Fibroblast of skin of left quadriceps (primary cell): ENCODE measurements at places on chromosomes 12 and 14.

DNA sequence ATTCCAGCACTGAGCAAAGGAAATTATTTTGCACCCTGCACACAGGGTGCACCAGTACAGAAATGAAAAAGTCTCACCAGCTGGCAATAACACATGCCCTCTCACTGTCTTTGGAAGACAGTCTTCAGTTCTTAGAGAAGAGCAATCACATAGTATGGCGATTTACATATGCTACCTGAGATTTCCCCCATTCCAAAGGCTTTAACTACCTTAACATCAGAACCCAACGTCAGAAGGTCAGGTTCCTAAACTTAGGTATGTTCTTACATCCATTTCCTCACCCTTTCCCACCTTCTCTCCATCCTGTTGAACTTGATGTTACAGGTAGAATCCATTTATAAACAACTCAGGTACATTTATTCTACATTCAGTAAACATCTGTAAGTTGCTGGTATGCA lies 167.8 kb downstream of the PAWR start:
- DNase-seq = no peak

GRCh38 chr12:115096588-115097397 lies 412.8 kb upstream of the TBX3 start:
- peak; percentile 4 for DNase-seq

DNA sequence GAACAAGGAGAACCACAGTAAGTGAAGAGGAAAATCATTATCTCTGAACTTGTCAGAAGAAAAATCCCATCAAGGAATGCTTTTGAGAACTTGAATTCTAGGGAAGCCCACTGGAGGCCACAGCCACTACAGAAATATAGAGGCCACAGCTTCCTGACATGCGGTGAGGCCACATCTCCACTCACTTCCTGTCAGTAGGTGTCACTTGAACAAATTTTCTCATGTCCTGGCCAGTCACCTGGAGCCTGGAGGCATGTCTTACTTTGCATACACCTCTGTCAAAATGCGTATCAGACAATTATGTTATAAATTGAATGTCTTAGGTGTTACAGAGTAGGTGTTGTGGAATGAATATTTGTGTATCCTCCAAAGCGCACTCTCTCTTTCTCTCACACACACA lies 370.3 kb downstream of the DAD1 start:
- DNase-seq = no peak

DNA sequence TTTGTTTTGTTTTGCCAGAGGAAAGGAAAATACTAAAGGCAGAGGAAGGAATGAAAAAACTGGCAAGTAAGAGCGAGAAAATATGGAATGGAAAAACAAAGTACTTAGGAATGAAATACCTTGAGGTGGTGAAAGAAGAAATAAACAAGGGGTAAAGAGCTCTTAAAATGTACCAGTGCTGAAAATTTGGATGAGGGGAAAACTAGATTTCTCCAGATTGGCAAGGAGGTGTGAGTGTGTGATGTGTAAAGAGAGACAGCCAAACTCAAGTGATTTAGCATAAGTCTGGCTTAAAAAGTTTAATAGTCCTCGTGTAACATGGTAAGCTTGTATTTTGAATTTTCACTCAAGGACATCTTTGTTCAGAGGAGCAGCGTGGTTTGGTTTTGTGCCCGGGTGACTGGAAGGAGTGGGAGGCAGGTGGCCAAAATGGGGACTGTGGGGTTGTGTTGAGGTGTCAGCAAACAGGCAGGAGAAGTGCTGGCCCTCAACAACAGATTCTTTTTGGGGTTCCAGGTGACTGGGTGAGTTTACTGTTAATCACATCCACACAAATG lies 102.7 kb downstream of the DACT1 start:
- DNase-seq = no peak

DNA sequence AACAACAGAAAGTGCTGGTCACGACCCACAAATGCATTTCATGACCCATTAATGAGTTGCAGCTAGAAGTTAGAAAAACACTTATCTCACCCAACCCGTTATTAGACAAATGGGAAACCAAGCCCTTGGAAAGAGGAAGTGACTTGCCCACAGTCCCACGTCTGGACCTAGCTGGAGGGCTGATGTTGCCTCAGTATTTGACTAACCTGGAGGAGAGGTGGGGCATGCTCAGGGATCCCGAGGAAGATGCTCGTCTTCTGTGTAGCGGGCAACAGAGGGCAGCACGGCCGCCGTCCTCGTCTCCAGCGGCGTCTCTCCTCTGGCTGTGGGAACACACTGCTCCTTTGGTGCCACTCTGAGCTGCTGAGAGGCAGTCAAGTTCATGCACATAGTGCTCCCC lies 12.7 kb downstream of the CCND2 start:
- DNase-seq = no peak

DNA sequence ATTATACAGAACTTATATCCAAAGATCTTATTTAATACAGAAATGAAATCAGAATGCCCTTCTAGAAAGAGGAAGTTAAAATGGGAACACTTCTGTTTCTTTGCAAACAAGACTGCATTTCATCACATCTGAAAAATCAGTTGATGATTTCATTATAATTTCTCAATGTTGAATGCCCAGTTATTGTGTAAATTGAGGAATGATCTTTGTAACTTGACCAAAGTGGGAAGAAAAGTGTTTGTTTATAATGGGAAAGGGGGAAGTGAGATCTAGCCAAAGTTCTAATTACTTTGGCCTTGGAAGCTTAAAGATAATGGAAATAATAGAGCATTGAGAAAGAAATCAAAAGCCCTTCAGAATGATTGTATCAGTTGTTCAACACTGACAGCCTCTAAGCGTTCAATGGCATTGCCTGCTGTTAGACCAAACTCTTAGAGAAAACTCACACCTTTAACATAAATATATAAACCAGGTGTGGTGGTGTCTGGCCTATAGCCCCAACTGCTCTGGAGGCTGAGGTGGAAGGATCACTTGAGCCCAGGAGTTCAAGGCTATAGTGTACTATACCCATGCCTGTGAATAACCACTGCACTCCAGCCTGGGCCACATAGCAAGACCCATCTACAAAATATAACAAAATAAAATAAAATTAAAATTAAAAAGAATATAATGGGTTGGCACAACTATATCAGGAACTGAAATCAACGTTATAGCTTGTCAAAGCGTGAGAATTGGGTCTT lies 9.9 kb upstream of the LYZ start:
- no peak for DNase-seq

GRCh38 chr14:35297706-35298105 lies 5.5 kb downstream of the PSMA6 start:
- no peak for DNase-seq

GRCh38 chr12:38614171-38614570 lies 291.2 kb downstream of the CPNE8 start:
- no peak for DNase-seq

- no peak for DNase-seq
Measured at GRCh38 chr12:48629541-48629940, 52.5 kb downstream of the KANSL2 start.

DNA sequence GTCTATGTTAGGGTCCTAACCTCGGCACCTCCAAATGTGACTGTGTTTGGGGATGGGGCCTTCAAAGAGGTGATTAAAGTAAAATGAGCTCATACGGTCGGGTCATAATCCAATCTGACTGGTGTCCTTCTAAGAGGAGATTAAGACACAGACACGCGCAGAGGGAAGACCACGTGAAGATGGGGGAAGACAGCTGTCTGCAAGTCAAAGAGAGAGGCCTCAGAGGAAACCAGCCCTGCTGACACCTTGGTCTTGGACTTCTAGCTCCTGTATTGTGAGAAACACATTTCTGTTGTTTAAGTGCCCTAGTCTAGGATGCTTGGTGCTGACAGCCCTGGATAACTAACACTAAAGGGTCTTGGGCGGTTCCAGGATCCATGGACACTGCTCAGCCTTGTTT lies 109.6 kb downstream of the DICER1 start:
- no peak for DNase-seq

- no peak for DNase-seq
Measured at GRCh38 chr14:41824441-41824840, 217.8 kb downstream of the LRFN5 start.

- no peak for DNase-seq
Measured at GRCh38 chr12:98894412-98895085, 249.5 kb downstream of the APAF1 start.

- no peak for DNase-seq
Measured at GRCh38 chr12:82635263-82635662, 51.4 kb upstream of the TMTC2 start.

GRCh38 chr12:130920723-130921381 lies 32.9 kb upstream of the ADGRD1 start:
- DNase-seq = no peak
